Stimulated activated CD4-positive, alpha-beta T cell treated with anti-CD3 and anti-CD28 coated beads, Interleukin-1b, Interleukin-23, amount 100 ng/mL, for 1 hour (primary cell): ENCODE measurements at places on chromosomes 1 and 21.

DNA sequence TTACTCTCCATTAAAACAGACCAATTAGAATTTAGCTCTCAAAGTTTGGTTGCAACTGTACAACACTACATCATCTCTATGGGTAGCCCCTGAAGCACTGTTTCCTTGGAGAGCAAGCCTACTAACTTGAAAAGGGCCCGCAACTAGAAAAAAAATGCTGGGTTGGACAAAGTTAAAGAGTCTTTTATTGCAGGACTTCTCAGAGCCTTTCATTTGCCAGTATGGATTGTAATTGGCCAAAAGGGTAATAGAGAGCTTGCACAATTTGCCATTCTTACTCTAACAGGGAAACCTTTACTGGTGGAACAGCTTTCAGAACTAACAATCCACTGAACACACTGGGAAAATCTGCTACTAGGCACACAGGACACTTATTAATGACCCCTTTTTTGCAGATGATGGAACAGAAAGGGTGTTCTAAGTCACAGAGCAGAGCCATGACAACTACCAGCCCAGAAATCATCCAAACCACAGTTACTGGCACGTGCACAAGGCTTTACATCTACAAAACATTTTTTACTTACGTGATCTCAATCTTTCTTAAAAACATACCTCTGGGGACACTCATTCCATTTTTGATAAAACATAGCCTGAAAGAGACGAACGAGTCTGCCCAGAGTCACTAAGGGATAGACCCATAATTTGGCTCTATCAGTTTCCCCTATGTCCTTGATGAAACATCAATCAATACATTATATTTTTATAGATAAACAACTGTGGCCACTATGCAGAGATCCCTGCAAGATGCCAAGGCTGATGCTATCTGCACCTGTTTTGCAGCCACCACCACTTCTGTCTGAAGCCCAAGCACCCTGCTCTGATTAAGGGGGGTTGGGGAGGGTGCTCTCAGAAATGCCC, 176.3 kb upstream of the EDN2 start:
- DNase-seq: no peak

- DNase-seq: no peak
Observed at GRCh38 chr1:54487571-54488050, 60.4 kb upstream of the ACOT11 start.

- no peak for DNase-seq
Observed at GRCh38 chr1:235557495-235557894, 53.2 kb upstream of the B3GALNT2 start.

DNA sequence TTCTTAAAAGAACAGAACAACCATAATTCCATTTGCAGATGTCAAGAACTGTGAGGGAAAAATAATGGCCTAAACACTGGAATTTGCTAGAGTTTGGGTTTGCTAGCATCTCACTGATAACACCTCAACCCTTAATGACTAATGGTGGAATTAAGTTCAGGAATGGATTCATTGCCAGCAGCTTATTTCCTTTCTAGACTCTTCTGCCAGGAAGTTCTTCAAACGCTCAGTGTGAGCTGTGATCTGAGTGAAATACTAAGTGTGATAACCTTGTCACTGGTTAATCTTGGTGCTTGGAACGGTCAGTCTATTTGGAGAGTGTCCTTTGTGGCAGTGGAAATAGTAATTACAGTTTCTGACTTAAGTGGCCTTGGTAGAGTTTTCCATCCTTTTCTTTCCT, 21.6 kb upstream of the PLEKHM2 start:
- DNase-seq: no peak
